ENCODE measurements at places on chromosomes 1 and 21.

GRCh38 chr1:225225681-225226080 is 202.2 kb downstream of the LBR start:
- DNase-seq: no peak

- no peak for DNase-seq
These were observed 25.6 kb downstream of the HHIPL2 start for GRCh38 chr1:222522105-222522915.

DNA sequence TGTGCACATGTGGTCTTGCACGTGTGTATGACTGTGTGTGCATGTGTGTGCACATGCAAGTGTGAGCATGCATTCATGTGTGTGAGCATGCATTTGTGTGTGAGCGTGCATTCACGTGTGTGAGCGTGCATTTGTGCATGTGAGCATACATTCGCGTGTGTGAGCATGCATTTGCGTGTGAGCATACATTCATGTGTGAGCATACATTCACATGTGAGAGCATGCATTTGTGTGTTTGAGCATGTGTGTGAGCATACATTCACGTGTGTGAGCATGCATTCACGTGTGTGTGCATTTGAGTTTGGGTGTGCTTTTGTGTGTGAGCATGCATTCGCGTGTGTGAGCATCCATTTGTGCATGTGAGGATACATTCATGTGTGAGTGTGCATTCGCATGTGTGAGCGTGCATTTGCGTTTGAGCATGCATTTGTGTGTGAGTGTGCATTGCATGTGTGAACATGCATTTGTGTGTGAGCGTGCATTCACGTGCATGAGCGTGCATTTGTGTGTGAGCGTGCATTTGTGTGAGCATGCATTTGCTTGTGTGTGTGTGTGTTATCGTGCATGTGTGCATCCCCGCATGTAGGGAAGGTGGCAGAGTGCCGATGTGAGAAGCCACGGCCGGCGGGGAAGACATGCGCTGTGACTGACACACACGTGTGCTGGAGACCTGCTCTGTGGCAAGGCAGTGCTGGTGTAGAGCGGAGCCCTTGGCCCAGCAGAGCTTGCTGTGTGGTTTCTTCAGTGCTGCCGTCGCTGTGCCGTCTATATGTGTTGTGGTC is 18.2 kb downstream of the ITGB2 start:
- DNase-seq: no peak

- DNase-seq: no peak
These were observed 290.9 kb upstream of the FAM78B start for GRCh38 chr1:166457700-166458099.

GRCh38 chr1:15727424-15727823 is 8.6 kb upstream of the SLC25A34 start:
- no peak for DNase-seq

DNA sequence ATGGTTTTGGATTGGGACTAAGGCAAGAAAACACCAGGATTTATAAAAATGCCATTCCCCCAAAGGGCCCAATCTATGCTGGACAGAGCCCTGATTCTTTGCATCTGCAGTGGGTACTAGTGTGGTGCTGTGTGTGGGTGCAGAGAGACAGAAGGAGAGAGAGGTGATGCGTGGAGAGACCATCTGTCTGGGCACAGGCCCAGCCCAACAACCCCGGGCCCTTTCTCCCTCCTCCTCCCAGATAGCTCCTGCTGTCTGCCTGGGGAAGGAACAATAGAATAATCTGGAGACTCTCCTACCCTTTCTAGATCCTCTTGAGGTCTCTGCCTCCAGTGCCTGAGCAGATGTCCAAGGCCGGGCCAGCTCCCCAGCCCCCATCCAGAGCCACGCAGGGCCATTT is 15.1 kb downstream of the KIAA1614 start:
- DNase-seq: no peak

DNA sequence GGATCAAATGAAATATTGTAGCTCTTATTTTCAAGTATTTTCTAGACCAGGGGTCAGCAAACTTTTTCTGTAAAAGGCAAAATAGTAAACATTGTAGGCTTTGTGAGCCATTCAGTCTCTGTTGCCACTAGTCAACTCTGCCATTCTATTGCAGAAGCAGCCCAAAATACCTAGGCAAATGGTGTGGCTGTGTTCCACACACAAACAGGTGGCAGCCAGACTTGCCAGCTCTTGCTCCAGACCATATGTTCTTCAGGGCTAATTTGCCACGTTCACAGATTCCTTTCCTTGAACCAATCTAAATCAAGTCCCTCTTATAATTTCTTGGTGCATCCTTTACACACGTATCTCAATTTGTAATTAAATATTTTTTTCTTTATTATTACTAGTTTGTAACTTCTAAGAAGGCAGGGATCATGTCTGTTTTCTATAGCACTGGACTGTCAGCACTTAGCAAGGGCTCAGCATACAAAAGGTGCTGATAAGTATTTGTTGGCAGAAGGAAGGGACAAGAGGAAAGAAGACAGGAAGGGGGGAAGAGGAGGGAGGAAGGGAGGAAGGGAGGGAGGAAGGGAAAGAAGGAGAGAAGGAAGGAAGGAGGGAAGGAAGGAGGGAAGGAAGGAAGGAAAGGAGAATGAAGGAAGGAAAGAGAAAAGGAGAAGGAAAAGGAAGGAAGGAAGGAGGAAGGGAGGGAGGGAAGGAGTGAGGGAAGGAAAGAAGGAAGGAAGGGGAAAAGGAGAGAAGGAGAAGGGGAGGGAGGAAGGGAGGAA is 106.5 kb upstream of the EDEM3 start:
- no peak for DNase-seq

GRCh38 chr1:205658943-205659581 is 21.2 kb downstream of the SLC45A3 start:
- DNase-seq: peak; percentile 70

DNA sequence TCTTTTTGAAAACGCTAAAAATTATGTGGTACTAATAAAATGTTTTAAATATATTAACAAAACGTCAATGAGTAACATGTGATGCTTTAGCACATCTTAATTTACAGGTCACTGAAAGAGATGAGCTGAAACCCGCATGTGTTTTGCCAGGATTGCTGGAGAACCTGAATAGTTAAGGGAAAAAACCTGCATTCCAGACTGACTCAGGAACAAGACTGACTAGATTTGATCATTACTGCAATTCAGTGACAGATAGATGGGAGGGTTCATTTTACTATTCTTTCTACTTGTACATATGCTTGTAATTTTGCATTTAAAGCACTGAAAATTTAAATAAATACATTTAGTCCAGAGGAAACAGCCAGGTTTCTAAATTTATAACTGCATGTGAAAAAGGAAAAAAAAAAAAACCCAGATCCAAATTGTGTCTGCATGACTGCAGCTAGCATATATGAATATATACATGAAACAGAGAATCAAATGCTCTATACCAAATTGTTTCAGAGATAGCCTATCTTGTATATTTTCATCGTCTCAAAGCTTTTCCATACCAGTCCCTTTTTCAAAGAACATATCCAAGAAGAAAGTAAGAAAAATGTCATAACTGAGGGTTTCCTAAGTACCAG is 71.7 kb downstream of the APP start:
- no peak for DNase-seq

DNA sequence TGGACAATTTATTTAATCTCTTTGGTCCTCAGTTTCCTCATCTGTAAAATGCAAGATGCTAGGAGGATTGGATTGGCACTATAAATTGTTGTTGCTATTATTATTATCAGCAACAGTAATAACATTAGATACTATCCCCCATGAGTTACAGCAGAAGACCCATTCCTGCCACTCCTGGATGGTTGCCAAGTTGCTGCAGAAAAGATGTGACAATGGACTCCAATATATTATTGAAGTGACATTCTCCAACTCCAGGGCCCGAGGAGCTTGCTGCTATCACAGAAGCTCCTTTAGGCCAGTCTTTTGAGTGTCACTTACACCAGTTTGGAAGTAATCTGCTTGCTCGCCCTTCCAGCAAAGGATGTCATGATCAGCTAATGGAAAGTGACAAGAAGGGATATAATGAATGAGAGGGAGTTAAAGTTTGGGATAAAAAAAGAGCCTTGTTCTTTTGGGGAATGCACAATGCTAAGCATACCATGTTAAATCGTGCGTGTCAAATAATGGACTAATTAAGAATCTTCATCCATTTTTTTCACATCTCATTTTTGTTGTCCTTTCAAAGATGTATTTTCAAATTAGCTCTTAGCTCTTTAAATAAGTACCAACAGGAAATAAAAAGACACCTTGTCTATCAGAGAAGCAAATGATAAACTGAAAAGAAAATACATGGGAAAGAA is 19.5 kb upstream of the PROX1 start:
- no peak for DNase-seq

- DNase-seq: no peak
These were observed 23.2 kb downstream of the MYBPH start for GRCh38 chr1:203152158-203153034.

- DNase-seq: no peak
These were observed 4.0 kb downstream of the FBLIM1 start for GRCh38 chr1:15762546-15762945.

DNA sequence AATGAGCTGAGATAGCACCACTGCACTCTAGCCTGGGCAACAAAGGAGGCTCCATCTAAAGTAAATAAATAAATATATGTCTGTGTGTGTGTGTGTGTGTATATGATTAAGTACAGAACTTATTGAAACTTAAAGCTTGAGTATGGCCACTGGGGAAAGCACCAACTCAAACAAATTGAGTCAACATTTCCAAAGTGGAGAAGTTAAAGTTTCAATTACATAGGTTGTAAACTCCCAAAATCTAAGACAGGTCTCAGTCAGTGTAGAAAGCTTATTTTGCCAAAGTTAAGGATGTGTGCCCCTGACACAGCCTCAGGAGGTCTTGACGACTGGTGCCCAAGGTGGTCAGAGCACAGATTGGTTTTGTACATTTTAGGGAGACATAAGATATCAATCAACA is 458.9 kb upstream of the RGS18 start:
- DNase-seq: no peak

GRCh38 chr21:41612674-41613532 is 104.9 kb upstream of the TMPRSS2 start:
- DNase-seq: peak; percentile 51

GRCh38 chr1:229938551-229938950 is 128.5 kb upstream of the GALNT2 start:
- DNase-seq: no peak

- no peak for DNase-seq
These were observed 132.5 kb upstream of the SYT6 start for GRCh38 chr1:114286179-114286578.

DNA sequence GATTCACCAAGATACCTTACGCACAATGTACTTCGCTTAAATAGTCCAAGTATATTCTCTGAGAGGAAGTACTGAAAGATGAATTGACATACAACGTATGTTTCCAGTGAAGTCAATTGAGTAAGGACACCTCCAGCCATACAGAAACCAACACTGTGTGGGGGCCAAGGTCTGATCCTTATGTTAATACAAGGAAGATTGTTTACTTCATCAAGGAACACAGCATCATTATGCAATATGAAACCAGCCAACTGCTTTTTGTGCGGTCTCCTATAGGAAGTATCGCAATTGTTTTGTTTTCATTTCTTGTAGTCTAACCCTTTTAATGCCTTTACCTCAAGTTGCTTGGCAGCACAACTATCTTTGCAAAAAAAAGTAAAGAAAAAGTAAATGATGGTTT is 28.2 kb upstream of the TEKT2 start:
- DNase-seq: no peak

DNA sequence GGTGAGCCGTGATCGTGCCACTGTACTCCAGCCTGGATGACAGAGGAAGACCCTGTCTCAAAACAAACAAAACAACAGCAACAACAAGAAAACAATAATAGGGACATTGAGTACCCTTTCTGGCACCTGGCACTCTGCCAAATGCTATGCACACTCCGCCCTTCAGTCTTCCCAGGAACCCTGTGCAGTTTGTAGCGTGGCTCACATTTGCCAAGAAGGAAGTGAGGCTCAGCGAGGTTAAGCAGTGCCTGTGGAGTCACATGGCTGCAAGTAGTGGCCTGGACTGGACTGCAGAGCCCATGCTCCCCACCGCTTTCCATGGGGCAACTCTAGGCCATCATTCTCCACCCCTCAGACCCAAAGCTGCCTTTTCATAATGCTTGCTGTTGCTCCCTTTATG is 5.3 kb upstream of the EVA1B start:
- no peak for DNase-seq

GRCh38 chr1:176338877-176339276 is 124.1 kb upstream of the PAPPA2 start:
- DNase-seq: no peak

- no peak for DNase-seq
These were observed 10.1 kb upstream of the MATN1 start for GRCh38 chr1:30733493-30733892.

DNA sequence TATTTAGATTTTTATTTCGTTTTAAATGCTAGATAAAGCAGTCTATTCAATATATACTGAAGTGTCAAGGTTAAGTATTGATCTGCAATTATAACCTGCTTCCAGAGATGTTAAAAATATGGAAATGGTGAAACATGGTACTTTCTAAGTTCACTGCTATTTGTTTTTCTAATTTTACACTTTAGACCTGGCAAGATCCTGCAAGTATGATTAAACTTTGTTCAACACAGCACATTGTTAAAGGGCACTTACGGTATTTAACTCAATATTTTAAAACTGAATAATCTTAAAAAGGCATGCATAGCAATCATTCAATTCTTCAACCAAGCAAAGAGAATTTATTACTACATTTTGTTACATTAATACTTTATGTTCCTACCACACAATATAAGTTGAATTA is 35.7 kb upstream of the ZZZ3 start:
- DNase-seq: no peak

GRCh38 chr1:17908945-17909344 is 153.8 kb downstream of the ACTL8 start:
- no peak for DNase-seq

DNA sequence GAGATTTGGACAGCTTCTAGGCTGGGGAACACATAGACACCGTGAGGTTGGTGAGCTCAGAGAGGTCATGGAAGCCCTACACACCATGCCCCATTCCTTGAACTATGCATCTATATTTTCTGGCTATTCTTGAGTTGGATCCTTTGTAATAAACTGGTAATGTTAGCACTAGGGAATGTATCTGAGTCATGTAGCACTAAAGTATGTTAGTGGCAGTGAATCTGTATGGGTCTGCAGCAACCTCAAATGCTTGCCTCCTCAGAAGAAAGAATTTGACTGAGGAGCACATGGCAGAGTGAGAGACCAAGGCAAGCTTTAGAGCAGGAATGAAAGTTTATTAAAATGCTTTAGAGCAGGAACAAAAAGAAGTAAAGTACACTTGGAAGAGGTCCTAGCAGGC is 43.7 kb upstream of the LRRC7 start:
- no peak for DNase-seq

DNA sequence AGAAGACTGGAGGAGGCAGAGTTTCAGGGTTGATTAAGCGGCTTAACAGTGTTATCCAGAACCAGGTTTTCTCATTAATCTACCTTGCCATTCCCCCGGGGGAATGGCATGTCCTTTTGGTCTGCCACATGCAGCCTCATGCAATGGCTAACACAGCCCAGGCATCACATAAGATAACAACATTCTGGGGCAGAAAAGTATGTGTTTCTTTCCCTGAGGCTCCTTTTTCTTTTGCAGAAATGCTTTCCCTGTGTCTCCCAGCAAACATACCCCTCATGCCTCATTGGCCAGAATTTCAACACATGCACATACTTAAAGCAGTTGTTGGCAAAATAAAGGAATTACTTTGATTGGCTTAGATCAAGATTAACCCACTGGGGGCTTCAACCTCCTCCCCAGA is 98.6 kb downstream of the OMA1 start:
- DNase-seq: no peak

- DNase-seq: no peak
These were observed 31.7 kb upstream of the RGS16 start for GRCh38 chr1:182635871-182636270.

- no peak for DNase-seq
These were observed 56.3 kb upstream of the BACE2 start for GRCh38 chr21:41111681-41112080.

All from activated naive CD4-positive, alpha-beta T cell treated with anti-CD3 and anti-CD28 coated beads, Interleukin-2, amount 50 U/mL, for 72 hours (primary cell).